Diencephalon (tissue), 1 donor: ENCODE measurements at places on chromosomes 1 and 21. TPM values are rescaled to one million over a fixed set of nuclear protein-coding genes. Genes with fewer than 3 reads are reported as not detected.

C8B gene
- total RNA-seq = not detected

C1orf53 gene
- total RNA-seq = 2.8 TPM

FLG gene
- total RNA-seq = not detected

FAM167B gene
- 0.46 TPM for total RNA-seq

STYXL2 gene
- 0.69 TPM for total RNA-seq

ACKR1 gene
- total RNA-seq = 0.92 TPM

NUDT17 gene
- total RNA-seq = 8.5 TPM

APOBEC4 gene
- total RNA-seq = 0.23 TPM

RER1 gene
- 41.3 TPM for total RNA-seq

DNM3 gene
- 72.0 TPM for total RNA-seq

GJA8 gene
- not detected for total RNA-seq

PDPN gene
- 11.8 TPM for total RNA-seq

CD5L gene
- total RNA-seq = 0.69 TPM

MTARC1 gene
- 9.2 TPM for total RNA-seq

PTPN7 gene
- total RNA-seq = not detected

AK5 gene
- 64.4 TPM for total RNA-seq

NR1I3 gene
- total RNA-seq = not detected

CHRNB2 gene
- 31.6 TPM for total RNA-seq

MASP2 gene
- not detected for total RNA-seq

EDN2 gene
- total RNA-seq = not detected

SPRR2D gene
- not detected for total RNA-seq

SLC5A9 gene
- 0.46 TPM for total RNA-seq

TAL1 gene
- 5.8 TPM for total RNA-seq

RHOU gene
- total RNA-seq = 14.1 TPM

SLC2A1 gene
- 50.7 TPM for total RNA-seq

EPHA8 gene
- 10.4 TPM for total RNA-seq

C1orf141 gene
- total RNA-seq = 0.69 TPM

TNNT2 gene
- total RNA-seq = not detected

PODN gene
- total RNA-seq = 1.2 TPM

OR10Z1 gene
- not detected for total RNA-seq

FCRL5 gene
- total RNA-seq = not detected

SYT14 gene
- total RNA-seq = 45.2 TPM

CFHR4 gene
- 0.69 TPM for total RNA-seq

CFAP126 gene
- 6.5 TPM for total RNA-seq

PLCH2 gene
- 16.1 TPM for total RNA-seq

LCE2A gene
- not detected for total RNA-seq

ZZZ3 gene
- 124 TPM for total RNA-seq

ZNF683 gene
- total RNA-seq = not detected

YIPF1 gene
- 26.8 TPM for total RNA-seq

SVBP gene
- 39.9 TPM for total RNA-seq

SYT2 gene
- total RNA-seq = 4.6 TPM

CD1E gene
- not detected for total RNA-seq

RGS8 gene
- 135 TPM for total RNA-seq

ETNK2 gene
- 69.9 TPM for total RNA-seq

LCK gene
- total RNA-seq = 0.23 TPM

JAM2 gene
- 20.8 TPM for total RNA-seq

CFAP45 gene
- total RNA-seq = 5.8 TPM

TPTE gene
- total RNA-seq = not detected

TMPRSS15 gene
- 0.23 TPM for total RNA-seq

DISP1 gene
- total RNA-seq = 8.5 TPM

RAB7B gene
- total RNA-seq = 0.69 TPM

KIAA1614 gene
- total RNA-seq = 2.3 TPM

LIN28A gene
- not detected for total RNA-seq

DEPDC1 gene
- total RNA-seq = 5.1 TPM

COL24A1 gene
- 3.2 TPM for total RNA-seq

RNU1-3 gene
- total RNA-seq = under 0.01 TPM

PPP1R12B gene
- total RNA-seq = 28.6 TPM

SLC35D1 gene
- total RNA-seq = 14.1 TPM

KCNA3 gene
- total RNA-seq = 28.8 TPM

S100A9 gene
- total RNA-seq = 55.1 TPM
